AG09319 (cell line): ENCODE measurements at places on chromosomes 7 and 10.

DNA sequence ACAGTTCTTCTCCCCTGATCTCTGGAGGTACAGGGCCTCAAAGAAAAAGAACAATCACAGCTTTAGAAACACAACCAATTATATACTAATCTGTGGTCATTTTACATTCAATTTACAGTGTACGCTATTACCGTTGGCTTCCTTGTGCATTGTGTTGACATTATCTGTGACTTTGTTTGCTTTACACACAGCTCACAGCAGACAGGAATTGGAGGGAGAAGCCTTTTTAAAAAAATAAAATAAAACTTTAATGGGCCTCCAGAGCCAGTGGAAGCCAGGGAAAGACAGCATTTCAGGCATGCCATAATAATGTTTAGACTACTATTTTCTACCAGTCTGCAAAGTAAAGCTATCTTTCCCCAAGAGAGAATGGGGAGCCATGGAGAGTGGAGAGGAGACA, 179.0 kb upstream of the ADO start:
- DNase-seq: no peak

DNA sequence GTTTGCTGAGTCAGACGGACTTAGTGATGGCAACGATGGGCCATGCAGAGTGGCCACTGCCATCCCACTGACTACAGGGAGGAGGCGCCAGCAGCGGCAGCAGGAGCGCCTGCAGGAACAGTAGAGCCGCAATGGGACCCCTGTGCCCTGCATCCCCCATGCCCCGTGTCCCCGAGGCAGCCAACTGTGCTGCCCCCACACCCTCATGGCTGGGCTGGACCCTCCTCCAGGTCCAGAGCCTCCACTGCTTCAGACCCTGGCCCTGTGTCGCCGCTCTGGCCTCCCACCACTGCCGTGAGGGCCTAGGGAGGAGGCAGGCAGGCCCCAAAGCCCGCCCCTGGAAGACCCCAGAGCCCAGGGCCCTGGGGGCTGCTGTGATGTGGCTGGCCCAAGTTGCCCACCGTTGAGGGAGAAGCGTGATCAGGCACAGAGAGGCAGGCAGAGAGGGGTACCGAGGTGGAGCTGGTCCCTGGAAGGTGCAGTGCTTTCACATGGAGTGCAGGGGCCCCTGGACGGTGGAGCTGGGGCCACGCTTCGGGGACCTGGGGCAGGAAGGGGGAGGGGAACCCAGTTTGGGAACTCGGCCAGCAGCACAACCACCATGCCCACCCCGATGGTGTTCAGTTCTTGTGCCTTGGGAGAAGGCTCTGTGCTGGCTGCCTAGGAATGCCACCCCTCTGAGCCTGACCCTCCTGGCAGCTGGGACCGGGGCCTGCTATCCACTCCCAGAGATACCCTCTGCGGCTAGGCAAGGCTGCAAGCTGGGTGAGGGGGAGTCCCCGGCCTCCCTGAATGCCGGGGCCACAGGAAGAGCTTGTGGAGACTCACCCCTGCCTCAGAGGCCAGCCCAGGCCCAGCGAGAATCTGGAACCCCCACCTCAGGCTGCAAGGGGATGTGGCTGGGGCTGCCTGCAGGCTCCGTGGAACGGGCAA, 32.6 kb downstream of the DKK1 start:
- DNase-seq: no peak

DNA sequence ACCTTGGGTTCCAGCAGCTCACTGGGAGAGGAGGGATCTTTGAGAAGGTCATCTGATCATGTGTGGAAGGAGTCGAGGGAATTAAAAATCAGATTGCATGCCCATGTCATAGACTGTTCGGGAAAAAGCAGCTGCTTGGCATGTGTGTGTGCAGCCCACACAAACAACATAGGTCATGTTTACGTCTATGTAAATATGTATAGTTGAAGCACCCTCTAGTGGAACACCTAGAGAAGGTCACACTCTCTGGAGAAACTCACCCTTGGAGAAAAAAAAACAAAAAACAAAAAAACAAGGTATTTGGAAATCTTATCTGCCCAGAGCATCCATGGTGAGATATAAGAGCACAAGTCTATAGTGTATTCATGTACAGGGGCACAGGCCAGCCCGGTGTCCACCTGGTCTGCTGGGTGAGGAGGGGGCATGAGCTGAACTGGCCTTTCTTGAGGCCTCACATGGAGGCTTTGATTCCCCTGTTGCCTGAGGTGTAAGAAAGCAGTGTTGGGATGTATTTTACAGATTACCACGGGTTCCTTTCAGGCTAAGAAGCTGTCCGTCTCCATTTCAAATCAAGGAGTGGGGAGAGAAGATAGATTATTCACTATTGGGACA, 98.0 kb downstream of the NPY start:
- no peak for DNase-seq

DNA sequence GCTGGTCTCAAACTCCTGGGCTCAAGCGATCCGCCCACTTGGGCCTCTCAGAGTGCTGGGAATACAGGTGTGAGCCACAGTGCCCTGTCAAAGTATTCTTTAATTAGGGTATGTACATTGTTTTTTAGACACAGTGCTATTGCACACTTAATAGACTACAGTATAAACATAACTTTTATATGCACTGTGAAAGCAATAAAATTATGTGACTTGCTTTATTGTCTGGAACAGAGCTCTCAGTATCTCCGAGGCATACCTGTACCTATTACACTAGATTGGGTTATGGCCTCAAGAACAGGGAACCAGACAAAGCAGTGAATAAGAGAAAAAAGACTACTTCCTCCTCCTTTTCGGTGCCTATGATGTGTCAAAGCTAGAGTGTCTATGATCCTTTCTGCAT, 13.1 kb downstream of the ATOH7 start:
- DNase-seq: no peak

GRCh38 chr7:68542831-68543230, 1055.4 kb upstream of the AUTS2 start:
- DNase-seq: no peak

- DNase-seq: no peak
Measured at GRCh38 chr10:96465599-96465998, 48.1 kb downstream of the TLL2 start.

DNA sequence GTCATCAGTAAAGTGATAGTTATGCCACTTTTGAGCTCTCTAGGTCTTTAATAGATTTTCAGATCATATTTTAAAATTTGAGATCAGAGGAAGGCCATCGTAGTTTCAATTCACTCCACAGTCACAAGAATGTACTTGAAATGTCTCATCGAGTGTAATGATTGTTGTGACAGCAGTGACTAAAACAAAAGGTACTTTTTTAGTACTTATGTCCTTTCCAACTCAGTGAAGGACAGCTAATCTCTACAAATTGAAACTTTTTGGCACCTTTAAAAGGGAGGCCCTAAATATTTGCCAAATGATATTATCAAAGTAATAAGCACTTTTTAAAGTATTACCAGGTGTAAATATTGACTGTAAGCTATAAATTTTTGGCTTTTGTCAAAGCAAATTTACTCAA, 702.9 kb upstream of the GRM3 start:
- no peak for DNase-seq

DNA sequence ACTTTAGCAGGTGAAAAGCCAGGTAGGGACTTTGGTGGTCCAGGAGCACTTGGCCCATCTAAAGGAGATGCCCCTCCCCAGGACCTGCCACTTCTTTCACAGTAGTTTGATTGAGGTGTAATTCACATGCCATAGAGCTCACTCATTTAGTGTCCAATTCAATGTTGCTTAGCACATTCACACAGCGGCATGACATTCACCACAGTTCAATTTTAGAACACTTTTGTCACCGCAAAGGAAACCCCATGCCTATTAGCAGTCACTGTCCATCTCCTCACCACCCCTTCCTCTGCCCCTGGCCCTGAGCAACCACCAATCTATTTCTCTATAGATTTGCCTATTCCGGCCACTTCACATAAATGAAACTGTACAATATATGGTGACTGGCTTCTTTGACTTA, 211.6 kb upstream of the ZMIZ1 start:
- DNase-seq: no peak

DNA sequence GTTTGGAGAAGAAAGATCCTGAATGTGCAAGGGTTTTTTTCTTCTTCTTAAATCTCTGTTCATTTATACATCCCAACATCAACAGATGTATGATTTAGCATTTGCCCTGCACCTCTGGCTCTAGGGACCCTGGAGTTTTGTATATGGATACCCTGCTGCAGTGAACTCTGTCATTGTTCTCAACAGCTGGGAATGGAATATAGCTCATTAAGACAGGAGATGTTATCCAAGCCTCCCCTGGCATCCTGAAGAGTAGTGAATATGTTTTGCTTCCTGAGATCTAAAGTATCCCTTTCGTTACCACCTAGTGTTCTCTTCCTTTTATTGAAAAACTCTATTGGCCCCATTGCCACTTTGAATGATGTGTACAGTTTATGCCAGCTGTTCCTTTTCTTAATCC, 275.9 kb downstream of the EXOC4 start:
- DNase-seq: no peak

GRCh38 chr7:90994601-90995000, 269.6 kb upstream of the FZD1 start:
- DNase-seq: no peak

- DNase-seq: no peak
Measured at GRCh38 chr10:5835446-5836095, 22.3 kb upstream of the GDI2 start.

DNA sequence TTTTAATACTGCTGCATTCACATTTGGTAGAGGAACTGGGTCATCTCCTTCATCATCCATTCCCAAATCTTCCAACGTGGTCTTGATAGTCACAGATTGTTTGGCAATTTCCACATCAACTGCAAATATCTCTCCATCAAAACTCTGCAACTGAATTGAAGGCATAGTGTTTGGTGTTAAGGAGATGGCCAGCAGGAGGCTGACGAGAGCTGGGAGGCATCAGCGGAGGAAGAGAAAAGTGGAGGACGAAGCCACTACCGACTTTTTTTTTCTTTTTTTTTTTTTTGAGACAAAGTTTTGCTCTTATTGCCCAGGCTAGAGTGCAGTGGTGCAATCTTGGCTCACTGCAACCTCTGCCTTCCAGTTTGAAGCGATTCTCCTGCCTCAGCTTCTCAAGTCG, 205.0 kb upstream of the KCTD7 start:
- DNase-seq: no peak

GRCh38 chr10:97729014-97729413, 7.9 kb upstream of the ZFYVE27 start:
- no peak for DNase-seq

GRCh38 chr7:156602283-156602682, 38.3 kb upstream of the RNF32 start:
- no peak for DNase-seq

DNA sequence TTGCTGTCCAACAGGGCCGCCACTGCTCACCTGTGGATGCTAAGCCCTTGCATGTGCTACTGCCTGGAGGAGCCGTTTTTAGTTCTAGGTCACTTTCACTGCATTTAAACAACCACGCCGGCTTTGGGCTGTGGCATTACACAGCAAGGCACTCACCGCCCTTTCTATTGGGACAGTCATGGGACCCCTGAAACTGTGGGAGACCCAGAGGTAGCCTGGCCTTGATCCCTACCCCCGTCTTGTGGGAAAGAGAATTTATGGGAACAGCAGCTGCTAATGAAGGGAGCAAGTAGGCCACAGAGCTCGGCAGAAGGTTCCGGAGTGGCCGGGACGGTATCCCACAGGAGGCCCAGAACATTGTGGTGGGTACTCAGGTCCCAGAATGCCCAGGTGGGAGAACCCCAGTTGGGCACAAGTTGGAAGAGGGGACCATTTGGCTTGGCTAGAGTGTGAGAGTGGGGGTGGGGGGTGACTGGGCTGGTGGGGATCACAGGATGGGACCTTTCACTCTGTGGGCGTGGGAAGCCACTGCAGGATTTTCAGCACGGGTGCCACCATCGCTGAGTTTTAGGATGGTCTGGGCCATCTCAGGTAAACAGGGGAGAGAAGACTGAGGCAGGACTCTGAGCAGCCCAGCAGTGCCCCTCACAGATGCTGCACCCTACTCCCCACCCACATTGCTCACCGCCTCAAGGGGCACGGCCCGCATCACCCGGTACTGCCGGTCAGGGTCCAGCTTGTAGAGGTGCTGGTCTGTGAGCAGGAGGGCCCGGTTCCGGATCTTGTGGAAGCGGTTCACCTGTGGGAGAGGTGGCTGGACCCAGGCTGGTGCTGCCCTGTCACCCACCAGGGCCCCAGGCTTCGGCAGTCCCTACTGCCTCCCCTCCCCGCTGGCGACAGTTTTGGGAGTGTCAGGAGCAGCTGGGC, 15.2 kb downstream of the MYO1G start:
- no peak for DNase-seq

GRCh38 chr10:71457908-71458307, 61.2 kb downstream of the CDH23 start:
- no peak for DNase-seq

- no peak for DNase-seq
Measured at GRCh38 chr10:128642502-128642901, 516.3 kb upstream of the MKI67 start.

GRCh38 chr7:19675816-19676215, 33.0 kb downstream of the POLR1F start:
- DNase-seq: no peak

DNA sequence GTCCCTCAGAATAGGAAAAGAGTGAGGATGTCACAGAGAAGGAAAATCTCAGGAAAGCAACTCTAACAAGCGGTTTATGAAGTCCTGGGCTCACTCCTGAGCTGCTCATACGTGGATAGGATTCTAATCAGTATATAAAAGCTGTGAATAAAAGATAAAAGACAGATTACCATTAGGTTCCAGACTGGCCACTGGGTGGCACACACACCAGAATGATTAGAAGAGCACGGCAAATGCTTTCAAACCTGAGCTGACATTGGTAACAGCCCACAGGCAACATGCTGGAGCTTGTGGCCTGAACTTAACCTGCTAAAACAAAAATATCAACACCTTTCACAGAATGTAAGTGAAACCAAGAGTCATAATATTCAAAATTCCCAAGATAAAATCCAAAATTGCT, 370.8 kb downstream of the GRID1 start:
- no peak for DNase-seq

DNA sequence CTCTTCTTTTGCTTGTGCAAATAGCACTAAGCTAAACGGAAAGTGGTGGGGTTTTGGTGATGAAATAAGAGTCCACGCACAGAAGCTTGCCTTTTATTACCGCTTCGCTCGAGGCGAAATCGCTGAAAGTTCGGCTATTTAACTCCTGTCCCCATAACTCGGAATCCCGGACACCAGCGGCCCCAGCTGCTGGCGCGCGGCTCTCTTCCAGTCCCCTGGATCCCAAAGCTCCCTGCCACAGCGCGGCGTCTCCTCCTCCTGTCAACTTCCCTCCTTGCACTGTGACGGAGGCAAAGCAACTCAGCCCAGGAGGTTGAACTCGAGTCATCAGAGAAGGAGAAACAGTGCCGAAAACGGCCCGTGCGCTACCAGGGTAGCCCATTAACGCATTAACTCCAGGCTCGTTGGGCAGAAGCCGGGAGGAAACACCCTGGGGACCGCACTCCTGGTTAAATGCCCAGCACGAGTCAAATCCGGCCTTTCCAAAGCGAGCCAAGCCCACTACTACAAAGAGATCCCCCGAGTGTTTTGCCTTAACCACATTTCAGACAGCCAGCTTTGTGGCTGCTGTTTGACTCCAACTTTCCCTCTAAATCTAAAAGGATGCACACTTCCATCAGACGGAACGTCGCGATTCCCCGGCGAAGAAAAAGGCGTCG, 1.3 kb downstream of the SEMA3D start:
- no peak for DNase-seq
